Ascending aorta (tissue), 2 donors: ENCODE measurements at places on chromosomes 4 and X. TPM values are rescaled to one million over a fixed set of nuclear protein-coding genes. Genes with fewer than 3 reads are reported as not detected.

RBM3 gene
- 119 TPM for total RNA-seq

RADX gene
- not detected for total RNA-seq

HHIP gene
- 2.2 TPM for total RNA-seq

XAGE3 gene
- not detected for total RNA-seq

POLR2B gene
- 23.4 TPM for total RNA-seq

SMPX gene
- not detected for total RNA-seq

SLC6A8 gene
- total RNA-seq: 44.2 TPM

FGFR3 gene
- 3.7 TPM for total RNA-seq

EGF gene
- not detected for total RNA-seq

DMRTC1 gene
- not detected for total RNA-seq

DCAF12L2 gene
- total RNA-seq: not detected

NMU gene
- not detected for total RNA-seq

ADGRA3 gene
- total RNA-seq: 2.2 TPM

REPS2 gene
- 4.7 TPM for total RNA-seq

USP17L17 gene
- not detected for total RNA-seq

ZBED1 gene
- 34.6 TPM for total RNA-seq

SLC25A31 gene
- total RNA-seq: not detected

PPEF2 gene
- total RNA-seq: not detected

COX18 gene
- 22.7 TPM for total RNA-seq

MAGEA12 gene
- total RNA-seq: not detected

GEMIN8 gene
- total RNA-seq: 1.5 TPM

RAPGEF2 gene
- 65.7 TPM for total RNA-seq

DNAJB14 gene
- total RNA-seq: 15.5 TPM

AFF1 gene
- 112 TPM for total RNA-seq

TMEM150C gene
- total RNA-seq: 5.4 TPM

TRAM1L1 gene
- total RNA-seq: 0.43 TPM

OPRPN gene
- not detected for total RNA-seq

CT45A3 gene
- total RNA-seq: not detected

GAGE12J gene
- total RNA-seq: not detected

CLIC2 gene
- total RNA-seq: 34.3 TPM

MAGEA8 gene
- not detected for total RNA-seq

NPY5R gene
- total RNA-seq: 6.1 TPM

MTMR8 gene
- total RNA-seq: 0.85 TPM

OTUD6A gene
- total RNA-seq: not detected

MTNR1A gene
- not detected for total RNA-seq

DMRTC1B gene
- total RNA-seq: not detected

PDGFRA gene
- 58.3 TPM for total RNA-seq

DEFB131A gene
- not detected for total RNA-seq

MAGIX gene
- 0.32 TPM for total RNA-seq

SLC6A14 gene
- total RNA-seq: not detected

HGFAC gene
- total RNA-seq: 2.2 TPM

KLB gene
- not detected for total RNA-seq

GRPR gene
- total RNA-seq: 1.7 TPM

TREX2 gene
- total RNA-seq: 0.21 TPM

TMEM154 gene
- total RNA-seq: 1.4 TPM

SPANXN4 gene
- total RNA-seq: not detected

ARX gene
- not detected for total RNA-seq
